Germinal center (tissue), 1 donor: ENCODE measurements at places on chromosomes 5 and 9.

GRCh38 chr9:72856972-72857623 is 95.8 kb downstream of the ALDH1A1 start:
- no peak for DNase-seq

DNA sequence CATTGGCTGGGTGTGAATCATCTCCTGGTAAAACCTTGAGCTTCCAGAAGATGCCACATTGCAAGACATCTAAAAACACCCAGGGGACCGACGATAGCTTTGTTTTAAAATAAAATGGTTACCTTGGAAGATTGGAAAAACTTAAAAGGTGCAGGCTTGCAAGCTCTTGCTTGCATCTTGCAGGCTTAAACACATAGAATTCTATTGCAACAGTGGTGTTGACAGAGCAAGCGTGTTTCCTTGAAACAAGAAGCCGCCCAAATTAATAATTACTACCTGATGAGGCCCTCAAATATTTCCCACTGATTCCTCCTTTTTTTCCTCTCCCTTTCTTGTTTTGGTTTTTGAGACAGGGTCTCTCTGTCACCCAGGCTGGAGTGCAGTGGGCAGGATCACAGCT is 137.1 kb upstream of the BASP1 start:
- DNase-seq, result no peak

- DNase-seq, result no peak
Observed at GRCh38 chr5:112979723-112980122, 3.1 kb downstream of the DCP2 start.

GRCh38 chr9:4328723-4329122 is 28.9 kb upstream of the GLIS3 start:
- DNase-seq, result no peak

DNA sequence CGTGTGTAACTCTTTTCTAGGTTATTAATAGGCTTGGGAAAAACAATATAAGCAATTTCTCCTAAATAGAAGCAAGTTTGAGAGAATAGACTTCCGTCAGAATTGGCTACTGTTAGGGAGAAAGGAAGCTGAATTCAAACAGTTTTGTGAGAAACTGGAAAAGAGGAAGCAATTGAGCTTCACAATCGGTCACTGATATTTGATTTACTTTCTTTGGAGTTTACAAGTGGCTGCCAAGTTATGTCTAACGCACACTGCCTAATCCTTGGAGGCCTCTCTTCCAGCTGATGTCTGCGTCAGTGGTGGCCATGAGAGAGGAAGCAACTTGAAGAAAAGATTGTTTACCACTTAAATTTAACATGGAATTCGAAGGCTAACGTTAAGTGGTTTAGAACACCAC is 319.5 kb downstream of the ADGRV1 start:
- DNase-seq, result no peak
